Activated gamma-delta T cell treated with anti-CD3 and anti-CD28 coated beads, Interleukin-2, amount 50 U/mL, for 16 hours (primary cell): ENCODE measurements at places on chromosomes 12 and 14.

GRCh38 chr14:100223332-100224201 is 15.4 kb upstream of the YY1 start:
- no peak for DNase-seq

DNA sequence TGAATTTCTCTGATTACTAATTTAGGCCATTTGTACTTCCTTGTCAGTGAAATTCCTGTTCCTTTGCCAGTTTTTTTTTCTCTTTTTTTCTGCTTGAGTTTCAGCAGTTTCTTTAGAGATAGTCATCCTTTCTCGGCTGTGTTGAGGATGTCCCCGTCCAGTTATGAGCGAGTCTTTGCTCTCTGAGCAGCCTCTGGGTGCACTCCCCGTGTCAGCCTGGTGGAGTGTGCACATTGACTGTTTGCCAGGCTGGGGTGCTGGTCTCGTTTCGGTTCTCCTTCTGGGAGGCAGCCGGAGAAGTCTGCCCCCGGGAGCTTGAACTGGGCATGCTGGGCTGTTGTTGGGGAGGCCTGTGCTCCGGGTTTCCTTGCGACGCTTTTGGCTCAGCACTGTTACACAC is 3.0 kb downstream of the PACS2 start:
- no peak for DNase-seq

GRCh38 chr14:100054316-100055075 is 10.7 kb upstream of the EVL start:
- no peak for DNase-seq

DNA sequence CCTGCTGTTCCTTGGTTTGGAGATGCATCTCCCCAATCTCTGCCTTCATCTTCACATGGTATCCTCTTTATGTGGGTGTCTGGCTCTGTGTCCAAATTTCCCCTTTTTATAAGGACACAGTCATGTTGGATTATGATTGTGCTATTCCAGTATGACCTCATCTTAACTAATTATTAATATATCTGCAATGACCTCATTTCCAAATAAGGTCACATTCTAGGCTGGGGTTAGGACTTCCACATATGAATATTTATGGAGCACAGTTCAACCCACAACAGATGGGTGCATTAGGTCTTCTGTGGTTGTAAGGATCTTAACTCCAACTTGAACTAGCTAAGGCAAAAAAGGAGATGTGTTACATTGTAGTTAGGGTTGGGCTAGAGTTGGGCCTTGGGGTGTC is 69.4 kb downstream of the ADCK1 start:
- DNase-seq: no peak

DNA sequence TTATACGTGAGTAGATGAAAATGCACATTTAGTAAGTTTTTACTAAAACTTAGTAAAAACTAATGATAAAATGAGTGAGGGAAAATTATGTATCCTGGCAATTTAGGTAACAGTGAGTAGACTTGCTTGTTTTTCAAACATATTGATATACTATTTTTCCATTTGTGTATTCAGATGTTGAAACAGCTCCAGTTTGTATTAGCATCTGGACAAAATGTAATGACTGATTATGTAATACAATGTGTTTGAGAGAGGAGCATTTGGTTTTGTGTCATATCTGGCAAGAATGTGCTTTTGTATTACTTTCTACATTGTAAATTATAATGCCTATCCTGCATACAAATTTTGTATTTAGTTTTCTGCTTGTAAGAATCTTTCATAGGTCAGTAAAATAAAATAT is 5.6 kb downstream of the CNOT2 start:
- DNase-seq: no peak

DNA sequence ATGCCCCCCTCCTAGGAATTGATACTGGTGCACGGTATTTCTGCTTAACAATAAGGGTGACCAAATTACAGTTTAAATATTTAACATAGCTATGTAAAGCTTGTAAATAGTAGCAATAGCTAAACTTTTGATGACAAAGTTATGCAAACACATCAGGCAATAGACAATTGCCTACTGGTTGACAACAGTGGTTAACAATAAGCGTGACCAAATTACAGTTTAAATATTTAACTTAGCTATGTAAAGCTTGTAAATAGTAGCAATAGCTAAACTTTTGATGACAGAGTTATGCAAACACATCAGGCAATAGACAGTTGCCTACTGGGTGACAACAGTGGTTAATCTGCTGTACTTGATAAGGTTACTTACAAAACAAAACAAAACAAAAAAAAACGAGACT is 886.5 kb upstream of the FLRT2 start:
- DNase-seq: no peak

DNA sequence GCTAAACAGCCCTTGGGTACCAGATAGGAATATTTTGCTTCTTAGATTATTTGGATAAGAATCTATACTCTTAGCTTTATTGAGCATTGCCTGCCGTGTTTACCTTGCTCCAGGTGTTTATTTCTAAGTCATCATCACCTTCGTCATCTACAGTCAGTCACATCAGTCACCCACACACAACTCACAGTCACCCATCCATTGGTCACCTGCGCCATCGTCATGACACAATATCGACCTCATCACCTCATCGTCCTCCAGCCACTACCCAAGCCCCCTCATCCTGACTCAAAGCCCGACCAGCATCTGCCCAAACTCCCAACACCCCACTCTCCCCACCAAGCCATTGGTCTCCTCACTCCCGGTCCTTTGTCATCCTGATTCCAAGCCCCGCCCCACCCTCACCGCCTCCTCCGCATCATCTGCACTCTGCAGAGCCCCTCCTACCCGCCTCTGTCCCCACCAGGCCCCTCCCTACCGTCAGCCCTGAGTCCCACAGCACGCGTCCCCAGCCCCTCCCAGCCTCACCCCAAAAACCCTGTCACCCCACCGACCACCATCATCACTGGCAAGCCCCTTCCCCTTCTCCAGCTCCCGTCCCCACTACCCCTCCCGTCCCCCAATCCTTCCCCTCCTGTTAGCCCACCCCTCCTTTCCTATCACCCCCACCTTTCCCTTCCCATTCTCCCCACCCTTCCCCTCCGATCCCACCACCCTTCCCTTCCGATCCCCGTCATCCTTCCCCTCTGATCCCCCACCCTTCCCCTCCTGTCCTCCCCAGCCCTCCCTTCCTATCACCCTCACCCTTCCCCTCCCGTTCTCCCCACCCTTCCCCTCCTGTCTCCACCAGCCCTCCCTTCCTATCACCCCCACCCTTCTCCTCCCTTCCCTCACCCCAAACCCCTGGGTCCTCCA is 9.8 kb downstream of the DLK1 start:
- DNase-seq: no peak
